WERI-Rb-1 (cell line): ENCODE measurements at places on chromosomes 12 and 14.

- DNase-seq, result no peak
Measured at GRCh38 chr12:110677206-110677911, 11.6 kb downstream of the HVCN1 start.

DNA sequence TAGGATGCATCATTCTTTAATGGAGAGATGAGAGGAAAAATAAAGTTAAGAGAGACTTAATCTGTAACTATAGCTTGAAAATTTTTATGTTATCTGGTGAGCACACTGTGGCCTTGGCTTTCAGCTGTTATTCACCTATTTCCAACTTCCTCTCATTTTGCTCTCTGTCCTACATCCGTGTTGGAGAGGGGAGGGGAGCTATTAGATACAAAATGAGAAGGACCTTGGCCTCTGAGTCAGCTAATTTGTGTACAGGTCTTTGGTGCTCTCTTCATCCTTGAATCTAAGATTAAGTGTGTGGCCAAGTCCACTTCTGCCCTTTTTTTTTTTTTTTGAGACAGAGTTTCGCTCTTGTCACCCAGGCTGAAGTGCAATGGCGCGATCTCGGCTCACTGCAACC, 887 bp upstream of the APOBEC1 start:
- no peak for DNase-seq

- no peak for DNase-seq
Measured at GRCh38 chr14:54908190-54908589, 5.6 kb upstream of the GCH1 start.

GRCh38 chr12:26648999-26649398, 184.0 kb downstream of the ITPR2 start:
- no peak for DNase-seq

DNA sequence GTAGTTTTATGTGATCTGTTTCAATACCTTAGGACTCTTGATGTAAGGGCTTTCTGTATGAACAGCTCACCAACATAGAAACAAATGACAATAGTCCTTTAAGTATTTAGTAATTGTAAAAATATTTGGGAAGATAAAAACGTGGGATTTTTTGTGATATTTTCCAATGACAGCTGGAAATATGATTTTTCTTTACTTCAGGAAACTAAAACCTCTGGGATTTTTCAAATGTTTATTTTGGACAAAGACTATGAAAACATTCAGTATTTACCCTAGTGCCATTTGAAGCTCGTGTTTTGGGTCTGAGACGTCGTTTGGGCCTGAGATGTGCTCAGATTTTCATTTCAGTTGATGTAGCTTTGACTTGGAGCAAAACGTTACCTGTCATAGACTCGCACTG, 240.0 kb downstream of the BMP4 start:
- DNase-seq, result no peak

DNA sequence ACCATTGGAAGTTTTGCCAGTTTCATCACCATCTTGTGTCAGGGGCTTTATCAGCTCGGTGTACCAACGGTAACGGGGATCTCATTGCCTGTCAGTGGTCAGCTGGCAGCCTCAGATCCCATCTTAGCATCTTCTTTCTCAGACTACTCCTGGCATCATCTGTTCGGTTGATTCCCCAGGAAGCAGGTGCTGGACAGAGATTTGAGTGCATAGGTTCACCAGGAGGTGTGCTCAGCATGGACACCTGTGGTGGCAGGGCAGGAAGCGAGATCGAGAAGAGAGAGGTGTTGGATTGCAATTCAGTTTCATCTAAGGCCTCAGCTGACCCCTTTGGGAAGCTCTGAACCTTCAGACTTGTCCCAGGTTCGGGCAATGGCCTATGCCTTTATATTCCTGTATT, 76.0 kb downstream of the C12orf75 start:
- no peak for DNase-seq

DNA sequence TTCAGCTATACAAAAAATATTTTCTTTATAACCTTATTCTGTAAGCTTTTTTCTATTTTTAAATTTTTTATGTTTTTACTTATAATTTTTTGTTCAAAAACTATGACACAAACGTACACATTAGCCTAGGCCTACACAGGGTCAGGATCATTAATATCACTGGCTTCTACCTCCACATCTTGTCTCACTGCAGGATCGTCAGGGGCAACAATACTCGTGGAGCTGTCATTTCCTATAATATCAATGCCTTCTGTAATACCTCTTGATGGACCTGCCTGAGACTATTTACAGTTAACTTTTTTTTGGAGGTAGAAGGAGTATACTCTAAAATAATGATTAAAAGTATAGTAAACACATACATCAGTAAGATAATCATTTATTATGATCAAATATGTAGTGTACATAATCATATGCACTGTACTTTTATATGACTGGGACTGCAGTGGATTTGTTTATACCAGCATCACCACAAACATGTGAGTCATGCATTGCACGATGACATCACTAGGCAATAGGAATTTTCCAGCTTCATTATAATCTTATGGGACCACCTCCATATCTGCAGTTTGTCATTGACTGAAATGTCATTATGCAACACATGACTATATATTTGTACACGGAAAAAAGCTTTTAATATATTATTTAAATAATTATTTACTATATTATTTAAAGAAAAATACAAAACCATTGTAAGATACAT, 18.5 kb upstream of the PMCH start:
- no peak for DNase-seq

DNA sequence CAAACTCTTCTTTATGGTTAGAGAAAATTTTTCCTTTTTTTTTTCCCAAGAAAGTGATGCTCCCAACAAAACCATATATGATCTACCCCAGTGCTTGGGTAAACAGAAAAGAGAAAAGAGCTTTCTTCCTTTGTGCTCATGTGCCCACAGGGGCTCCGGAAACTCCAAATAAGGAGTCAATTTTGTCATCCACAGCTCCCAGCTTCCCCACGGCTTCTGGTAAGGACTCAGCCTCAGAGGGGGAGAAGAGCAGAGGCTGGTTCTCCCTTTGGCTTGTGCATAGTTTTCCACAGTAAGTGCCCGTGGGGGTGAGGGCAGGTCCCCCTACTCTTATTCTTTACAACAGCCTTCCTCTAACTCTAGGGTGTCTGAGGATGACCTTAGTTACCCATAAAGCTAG, 13.3 kb upstream of the RGS6 start:
- no peak for DNase-seq

DNA sequence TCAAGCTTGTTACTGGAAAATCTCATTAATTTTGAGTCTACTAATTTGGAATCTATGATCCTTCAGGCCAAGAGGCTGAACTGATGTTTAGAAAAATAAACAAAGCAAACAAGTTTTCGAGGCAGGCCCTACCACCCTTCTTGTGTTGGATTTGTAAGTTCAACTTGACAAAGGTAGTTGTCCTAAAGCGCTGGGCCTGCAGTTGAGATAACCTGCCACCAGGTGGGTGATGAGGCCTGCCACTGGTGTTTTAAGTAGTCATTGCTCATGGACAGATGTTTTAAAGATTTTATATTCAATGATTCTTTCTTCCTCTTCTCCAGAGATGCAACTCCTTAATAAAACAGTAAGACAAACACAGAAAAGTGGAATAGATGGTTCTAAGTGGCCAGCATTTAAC, 19.4 kb downstream of the ACVRL1 start:
- DNase-seq, result peak; percentile 48

DNA sequence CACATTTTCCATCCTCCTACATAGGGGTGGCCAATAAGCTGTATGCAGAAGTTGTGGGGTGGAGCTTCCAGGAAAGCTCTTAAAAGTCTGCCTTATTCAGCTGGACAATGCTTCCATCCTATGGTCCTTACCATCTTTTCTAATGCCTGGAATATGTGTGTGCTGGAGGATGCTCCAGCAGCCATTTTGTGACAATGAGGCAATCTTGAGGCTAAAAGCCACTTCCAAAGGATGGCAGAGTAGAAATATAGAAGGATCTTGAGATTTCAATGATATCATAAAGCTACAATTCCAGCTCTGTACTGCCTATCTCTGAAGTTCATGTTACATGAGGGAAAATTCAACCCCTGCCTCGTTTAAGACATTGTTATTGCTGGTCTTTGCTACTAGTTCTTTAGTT, 95.7 kb downstream of the APAF1 start:
- DNase-seq, result no peak

DNA sequence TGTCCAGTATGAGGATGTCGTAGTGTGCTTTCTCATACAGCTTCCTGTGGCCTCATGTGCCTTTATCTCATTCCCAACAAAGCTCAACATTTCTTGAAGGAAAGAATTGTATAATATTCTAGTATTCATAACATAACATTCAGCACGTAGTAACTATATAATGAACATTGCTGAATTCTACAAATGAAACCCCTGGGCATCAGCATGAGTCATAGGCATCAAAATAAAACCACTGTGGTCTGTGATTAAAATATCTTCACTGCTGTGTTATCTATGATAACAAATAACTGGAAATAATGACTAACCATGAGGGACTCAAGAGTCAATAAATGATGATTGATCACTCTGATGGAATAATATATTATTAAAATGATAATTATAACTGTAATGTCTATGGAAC, 255.2 kb downstream of the EMP1 start:
- DNase-seq, result no peak

DNA sequence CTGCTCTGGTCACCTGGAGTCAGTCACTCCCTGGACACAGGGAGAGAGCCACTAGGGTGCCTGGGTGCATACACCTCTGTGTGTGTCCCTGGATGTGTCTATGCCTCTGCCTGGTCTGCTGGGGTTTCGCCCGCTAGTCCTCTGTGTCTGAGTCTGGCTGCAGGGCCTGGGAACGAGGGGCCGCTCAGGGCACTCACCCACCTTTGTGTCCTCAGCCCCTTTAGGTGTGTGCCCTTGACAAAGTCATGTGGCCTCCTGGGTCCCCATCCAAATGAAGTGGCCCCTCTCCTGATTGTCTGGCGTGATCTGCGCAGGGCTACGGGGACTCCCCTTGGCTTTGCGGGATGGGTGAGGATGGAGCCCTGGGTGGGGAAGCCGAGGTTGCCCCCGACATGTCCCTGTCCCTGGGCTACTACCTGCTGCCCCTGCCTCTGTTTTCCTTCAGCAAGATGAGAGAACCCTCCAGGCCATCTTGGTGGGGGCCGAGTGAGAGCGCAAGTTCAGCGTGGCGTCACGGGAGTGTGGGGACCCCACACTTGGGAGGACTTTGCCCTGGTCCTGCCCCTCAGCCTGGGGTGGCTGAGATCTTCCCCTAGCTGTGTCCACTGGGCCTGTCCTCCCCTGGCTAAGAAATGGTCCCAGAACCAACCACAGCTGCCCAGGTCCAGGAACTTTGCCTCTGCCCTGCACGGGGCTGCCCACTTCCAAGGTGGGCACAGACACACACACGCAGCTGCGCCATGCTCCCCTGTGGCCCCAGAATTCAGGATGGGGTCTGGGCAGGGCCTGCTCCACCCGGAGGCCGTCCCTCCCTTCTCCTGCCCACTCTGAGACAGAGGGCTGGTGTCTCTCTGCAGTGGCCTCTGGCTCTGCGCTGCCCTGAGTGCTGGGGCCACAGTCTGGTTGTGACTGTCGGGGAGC, 2.7 kb upstream of the AHNAK2 start:
- no peak for DNase-seq

DNA sequence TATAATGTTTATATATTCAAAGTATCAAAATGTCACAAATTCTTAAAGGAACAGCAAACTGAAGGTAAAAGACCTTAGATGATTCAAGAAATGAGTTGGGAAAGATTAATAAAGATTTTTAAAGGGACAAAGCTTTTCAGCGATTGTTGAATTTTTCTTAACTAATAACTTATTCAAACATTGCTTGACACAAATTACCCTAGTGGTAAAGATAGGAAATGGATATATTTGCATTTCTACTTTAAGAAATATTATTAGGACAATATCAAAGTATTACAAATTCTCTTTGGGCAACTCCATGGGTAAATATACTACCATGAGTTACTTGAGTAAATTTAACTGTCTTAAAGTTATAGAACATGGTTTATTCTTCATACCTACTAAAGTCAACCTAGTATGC, 266.0 kb upstream of the GARIN2 start:
- no peak for DNase-seq
